ENCODE measurements at places on chromosomes 13 and 19. TPM values are rescaled to one million over a fixed set of nuclear protein-coding genes. Genes with fewer than 3 reads are reported as not detected.

PLVAP gene
- 7.4 TPM for total RNA-seq

MCF2L gene
- total RNA-seq: 8.7 TPM

ZNF570 gene
- 5.4 TPM for total RNA-seq

GRCh38 chr19:16051254-16052025, 24.9 kb upstream of the TPM4 start:
- no peaks in the 10 kb centered on the region for H3K27me3 ChIP-seq
- no peaks in the 10 kb centered on the region for H3K36me3 ChIP-seq
- no peaks in the 10 kb centered on the region for H3K4me1 ChIP-seq
- no peak overlapping the region for H3K27ac ChIP-seq

- H3K4me1 ChIP-seq: no peaks in the 10 kb centered on the region
- DNase-seq: peak; percentile 43
- H3K27me3 ChIP-seq: no peaks in the 10 kb centered on the region
- no peak overlapping the region for H3K27ac ChIP-seq
- H3K4me3 ChIP-seq: no peak overlapping the region
Observed at GRCh38 chr13:22278336-22278929, 607.6 kb downstream of the FGF9 start.

DNA sequence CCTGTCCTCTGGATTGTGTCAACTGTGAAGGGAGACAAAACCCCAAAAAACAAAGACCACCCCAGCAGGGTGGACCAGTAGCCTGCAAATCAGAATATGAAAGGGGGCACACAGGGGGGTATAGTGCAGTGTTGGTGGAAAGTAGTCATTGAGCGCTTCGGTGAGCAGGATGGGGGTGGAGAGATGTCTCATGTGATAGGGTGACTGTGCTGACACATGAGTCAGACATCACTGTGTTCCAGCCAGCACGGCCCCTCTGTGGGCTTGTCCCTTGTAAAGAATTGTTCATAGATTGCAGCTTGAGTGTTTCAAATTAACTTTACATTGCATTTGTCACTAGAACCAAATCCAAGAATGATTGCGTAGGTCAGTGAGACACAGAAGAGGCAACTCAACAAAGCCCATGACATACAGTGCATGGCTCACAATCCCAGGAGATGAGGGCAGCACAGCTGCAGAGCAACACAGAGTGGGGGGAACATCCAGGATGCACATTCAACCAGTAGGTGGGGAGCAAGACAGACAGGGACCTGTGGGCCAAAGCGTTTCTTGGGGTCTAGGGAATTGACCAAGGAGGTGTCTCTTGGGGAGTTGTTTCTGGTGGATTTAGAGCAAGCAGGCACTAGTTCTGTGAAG, 7.5 kb downstream of the ZNF440 start:
- no peaks in the 10 kb centered on the region for H3K27me3 ChIP-seq
- H3K27ac ChIP-seq: no peak overlapping the region
- no peak for DNase-seq
- no peak overlapping the region for H3K4me3 ChIP-seq

- H3K27ac ChIP-seq: no peak overlapping the region
- H3K27me3 ChIP-seq: no peaks in the 10 kb centered on the region
- no peak overlapping the region for H3K4me3 ChIP-seq
Observed at GRCh38 chr13:77378662-77379061, 51.8 kb upstream of the MYCBP2 start.

DNA sequence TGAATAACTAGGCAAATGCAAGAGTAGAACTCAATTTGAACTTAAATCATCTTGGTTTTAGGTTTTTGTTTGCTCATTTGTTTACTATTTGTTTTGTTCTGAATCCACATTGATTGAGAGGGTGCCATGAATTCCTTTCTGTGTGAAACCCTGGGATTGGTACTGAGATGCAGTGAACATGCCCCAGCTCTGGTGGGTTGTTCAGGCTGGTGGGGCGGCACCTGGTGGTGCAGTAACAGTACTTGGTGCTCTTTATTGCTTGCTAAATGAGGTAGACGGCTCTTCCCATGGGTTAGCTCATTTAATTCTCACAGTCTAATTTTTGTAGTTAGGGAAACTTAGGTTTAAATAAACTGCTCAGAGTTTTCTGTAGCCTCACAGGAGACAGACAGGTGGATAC, 48.4 kb downstream of the WASF3 start:
- H3K36me3 ChIP-seq: no peaks in the 10 kb centered on the region
- no peak for DNase-seq
- peaks cover 8% of the 10 kb centered on the region for H3K4me1 ChIP-seq
- H3K4me3 ChIP-seq: no peak overlapping the region

RNF17 gene
- not detected for total RNA-seq

- no peak for DNase-seq
- no peaks in the 10 kb centered on the region for H3K36me3 ChIP-seq
- H3K4me3 ChIP-seq: no peak overlapping the region
- no peaks in the 10 kb centered on the region for H3K27me3 ChIP-seq
- no peak overlapping the region for H3K27ac ChIP-seq
Observed at GRCh38 chr13:20873348-20873747, 29.2 kb downstream of the XPO4 start.

DNA sequence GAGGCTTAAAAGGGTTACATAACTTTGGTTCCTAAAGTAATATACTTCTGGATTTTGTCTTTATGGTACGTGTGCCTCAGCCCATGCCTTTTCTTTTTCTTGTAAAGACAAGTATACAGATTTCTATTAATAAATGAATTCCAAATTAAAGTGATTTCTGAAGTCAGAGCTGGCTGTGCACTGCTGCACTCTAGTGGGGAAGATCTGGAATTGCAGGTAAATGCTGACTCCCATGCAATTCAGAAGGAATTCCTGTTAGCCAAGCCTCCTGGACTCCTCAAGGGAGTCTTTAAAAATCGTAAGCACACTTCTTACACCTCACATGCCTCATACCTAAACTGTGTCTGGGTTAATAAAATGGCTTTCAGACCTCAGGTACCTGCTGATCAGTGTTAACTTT, 118.4 kb upstream of the SLC7A1 start:
- no peak for DNase-seq
- H3K4me1 ChIP-seq: no peaks in the 10 kb centered on the region
- no peak overlapping the region for H3K4me3 ChIP-seq
- no peaks in the 10 kb centered on the region for H3K36me3 ChIP-seq

GPR4 gene
- 4.5 TPM for total RNA-seq

NCAN gene
- not detected for total RNA-seq

DNA sequence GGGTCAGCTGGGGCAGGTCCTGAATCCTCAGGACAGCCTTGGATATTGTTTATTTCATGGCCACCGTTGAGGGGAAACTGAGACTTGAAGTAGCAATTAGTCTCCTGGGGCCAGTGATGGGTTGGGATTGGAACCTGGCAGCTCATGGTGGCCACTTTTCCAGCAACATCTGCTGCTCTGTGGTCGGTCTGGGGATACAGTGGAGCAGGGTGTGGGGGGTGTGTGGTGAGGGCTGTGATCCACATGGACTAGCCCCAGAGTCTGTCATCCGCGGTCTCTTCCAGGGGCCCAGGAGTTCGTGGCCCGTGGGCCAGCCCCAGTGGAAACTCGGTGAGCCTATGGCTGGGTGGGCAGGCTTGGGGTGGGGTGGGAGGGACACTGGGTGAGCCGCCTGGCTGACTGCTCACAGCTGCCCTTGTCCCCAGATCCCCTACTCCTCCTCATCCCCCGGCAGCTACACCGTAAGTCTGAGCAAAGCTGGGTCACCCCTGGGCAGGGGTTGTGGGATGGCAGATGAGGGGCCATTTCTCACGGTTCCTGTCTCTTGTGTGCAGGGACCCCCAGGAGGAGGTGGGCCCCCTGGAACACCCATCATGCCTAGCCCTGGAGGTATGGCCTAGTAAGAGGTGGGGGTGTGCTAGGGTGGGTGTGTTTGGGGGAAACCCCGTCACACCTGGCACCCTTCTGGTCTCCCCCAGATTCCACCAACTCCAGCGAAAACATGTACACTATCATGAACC, 5.5 kb downstream of the ISYNA1 start:
- peaks cover 17% of the 10 kb centered on the region for H3K4me1 ChIP-seq
- no peak overlapping the region for H3K4me3 ChIP-seq
- no peak for DNase-seq
- H3K36me3 ChIP-seq: no peaks in the 10 kb centered on the region

GRCh38 chr13:49791315-49791710, 1.2 kb downstream of the KPNA3 start:
- H3K4me3 ChIP-seq: peak overlapping the region; percentile 71
- no peak overlapping the region for H3K27ac ChIP-seq

DNA sequence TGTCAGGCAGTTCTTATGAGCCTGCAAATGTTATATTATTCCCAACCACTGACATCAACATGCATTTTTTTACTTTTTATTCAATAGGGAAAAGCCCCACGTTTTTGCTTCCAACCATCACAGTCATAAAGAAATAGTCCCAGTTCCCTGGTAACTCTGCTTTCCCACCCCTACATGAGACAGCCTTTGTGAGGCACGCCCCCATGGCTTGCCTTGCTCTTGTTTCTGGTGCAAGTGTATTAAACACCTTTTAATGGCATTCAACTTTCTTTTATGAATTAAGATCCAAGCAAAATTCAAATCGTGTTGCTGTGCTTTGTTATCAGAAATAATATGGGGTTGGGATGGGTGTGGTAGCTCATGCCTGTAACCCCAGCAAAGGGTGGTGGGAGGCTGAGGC, 54.2 kb upstream of the ZNF429 start:
- DNase-seq: no peak
- H3K4me3 ChIP-seq: no peak overlapping the region
- H3K27me3 ChIP-seq: no peaks in the 10 kb centered on the region
- H3K4me1 ChIP-seq: no peaks in the 10 kb centered on the region
- no peak overlapping the region for H3K27ac ChIP-seq

GRCh38 chr13:68026077-68026476, 795.9 kb upstream of the PCDH9 start:
- DNase-seq: no peak
- H3K36me3 ChIP-seq: no peaks in the 10 kb centered on the region
- no peak overlapping the region for H3K27ac ChIP-seq
- no peak overlapping the region for H3K4me3 ChIP-seq
- no peaks in the 10 kb centered on the region for H3K4me1 ChIP-seq
- no peaks in the 10 kb centered on the region for H3K27me3 ChIP-seq

PDX1 gene
- total RNA-seq: not detected

GRCh38 chr13:110853235-110853721, 61.6 kb downstream of the ANKRD10 start:
- DNase-seq: no peak

GRCh38 chr19:30062065-30062906, 120.2 kb downstream of the URI1 start:
- no peak overlapping the region for H3K4me3 ChIP-seq
- H3K27me3 ChIP-seq: no peaks in the 10 kb centered on the region
- no peak for DNase-seq

OR7A5 gene
- not detected for total RNA-seq

GRCh38 chr19:13231663-13232062, 81.5 kb downstream of the IER2 start:
- no peaks in the 10 kb centered on the region for H3K36me3 ChIP-seq
- H3K4me1 ChIP-seq: no peaks in the 10 kb centered on the region
- no peak overlapping the region for H3K27ac ChIP-seq
- H3K27me3 ChIP-seq: no peaks in the 10 kb centered on the region

DNA sequence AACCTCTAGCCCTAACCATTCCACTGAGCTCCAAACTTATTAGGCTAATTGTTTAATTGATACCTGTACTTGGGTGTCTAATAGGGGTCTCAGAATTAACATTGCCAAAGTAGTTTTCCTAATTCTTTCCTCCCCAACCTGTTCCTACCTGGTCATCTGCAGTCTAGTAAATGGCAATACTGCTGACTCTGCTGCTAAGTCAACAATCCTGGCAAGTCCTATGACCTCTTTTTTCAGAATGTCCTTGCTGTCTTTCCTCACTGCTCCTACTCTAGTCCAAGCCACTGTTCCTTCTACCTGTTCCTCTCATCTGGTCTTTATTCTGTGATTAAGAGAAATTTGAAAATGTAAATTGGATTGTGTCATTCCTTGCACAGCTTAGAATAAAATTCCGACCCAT, 143.9 kb downstream of the MTUS2 start:
- H3K27ac ChIP-seq: no peak overlapping the region
- no peak for DNase-seq
- no peaks in the 10 kb centered on the region for H3K4me1 ChIP-seq
- H3K27me3 ChIP-seq: no peaks in the 10 kb centered on the region

BCAM gene
- 22.2 TPM for total RNA-seq

DNA sequence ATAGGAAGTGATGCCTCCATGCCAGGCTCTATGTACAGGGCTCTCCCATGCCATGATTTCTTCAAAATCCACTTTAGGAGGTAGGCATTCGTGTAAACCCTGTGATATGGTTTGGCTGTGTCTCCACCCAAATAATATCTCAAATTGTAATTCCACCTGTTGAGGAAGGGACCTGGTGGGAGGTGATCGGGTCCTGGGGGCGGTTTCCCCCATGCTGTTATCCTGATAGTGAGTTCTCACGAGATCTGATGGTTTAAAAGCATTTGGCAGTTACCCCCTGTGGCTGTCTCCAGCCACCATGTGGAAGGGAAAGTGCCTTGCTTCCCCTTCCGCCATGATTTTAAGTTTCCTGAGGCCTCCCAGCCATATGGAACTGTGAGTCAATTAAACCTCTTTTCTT, 8.1 kb downstream of the SARS2 start:
- no peak overlapping the region for H3K27ac ChIP-seq
- H3K27me3 ChIP-seq: no peaks in the 10 kb centered on the region
- no peak overlapping the region for H3K4me3 ChIP-seq
- DNase-seq: no peak
- no peaks in the 10 kb centered on the region for H3K36me3 ChIP-seq

DNA sequence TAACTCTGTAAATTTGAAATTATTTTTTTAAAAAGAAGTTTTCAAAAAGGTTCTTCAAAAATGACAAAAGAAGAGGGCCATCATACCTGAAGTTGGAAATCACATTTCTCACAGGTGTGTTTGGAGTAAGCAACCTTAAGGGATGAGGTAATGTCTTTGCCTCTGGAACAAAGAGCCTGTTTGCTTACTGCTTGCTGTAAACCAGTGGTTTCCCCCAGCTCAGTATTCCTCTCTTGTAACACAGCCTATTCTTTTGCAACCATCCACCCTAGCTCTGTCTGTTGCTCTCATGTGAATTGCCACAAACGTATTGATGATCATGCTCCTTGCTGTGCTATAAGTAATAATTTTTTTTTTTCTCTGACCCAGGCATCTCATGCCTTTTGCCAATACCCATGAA, 38.1 kb downstream of the UCHL3 start:
- H3K27me3 ChIP-seq: no peaks in the 10 kb centered on the region
- H3K4me1 ChIP-seq: no peaks in the 10 kb centered on the region
- DNase-seq: no peak
- no peak overlapping the region for H3K27ac ChIP-seq

- H3K27me3 ChIP-seq: no peaks in the 10 kb centered on the region
- H3K4me3 ChIP-seq: peak overlapping the region; percentile 14
- H3K36me3 ChIP-seq: no peaks in the 10 kb centered on the region
- peak overlapping the region; percentile 86 for H3K27ac ChIP-seq
- DNase-seq: no peak
- peaks cover 16% of the 10 kb centered on the region for H3K4me1 ChIP-seq
Observed at GRCh38 chr19:49957262-49957915, 3.6 kb downstream of the SIGLEC11 start.
